Endothelial cell of umbilical vein (primary cell): ENCODE measurements at places on chromosomes 3 and 15. TPM values are rescaled to one million over a fixed set of nuclear protein-coding genes. Genes with fewer than 3 reads are reported as not detected.
A peak's percentile ranks its signal among the peaks of the same experiment; 100 is the strongest.

DNA sequence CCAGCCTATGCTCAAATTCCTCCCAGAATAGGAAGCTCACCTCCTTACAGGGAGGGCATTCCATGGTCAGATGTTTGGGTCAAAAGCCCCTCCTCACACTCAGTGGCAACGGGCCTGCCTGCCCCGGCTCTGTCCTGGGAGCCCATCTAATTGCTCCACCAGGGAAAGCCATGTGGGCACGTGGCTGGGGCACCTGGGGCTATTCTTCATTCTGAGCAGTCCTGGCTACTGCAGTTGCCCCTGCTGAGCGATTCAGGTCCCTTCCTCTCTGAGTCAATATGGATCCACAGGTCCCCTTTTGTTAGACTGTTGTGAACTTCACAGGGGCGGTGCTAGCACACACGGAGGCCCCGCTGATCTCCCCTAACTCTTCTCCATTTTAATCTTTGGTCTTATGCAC is 39.4 kb downstream of the TPRA1 start:
- DNase-seq, result no peak

GRCh38 chr3:138180375-138181029 is 5.8 kb upstream of the DBR1 start:
- peak; percentile 50 for DNase-seq

DNA sequence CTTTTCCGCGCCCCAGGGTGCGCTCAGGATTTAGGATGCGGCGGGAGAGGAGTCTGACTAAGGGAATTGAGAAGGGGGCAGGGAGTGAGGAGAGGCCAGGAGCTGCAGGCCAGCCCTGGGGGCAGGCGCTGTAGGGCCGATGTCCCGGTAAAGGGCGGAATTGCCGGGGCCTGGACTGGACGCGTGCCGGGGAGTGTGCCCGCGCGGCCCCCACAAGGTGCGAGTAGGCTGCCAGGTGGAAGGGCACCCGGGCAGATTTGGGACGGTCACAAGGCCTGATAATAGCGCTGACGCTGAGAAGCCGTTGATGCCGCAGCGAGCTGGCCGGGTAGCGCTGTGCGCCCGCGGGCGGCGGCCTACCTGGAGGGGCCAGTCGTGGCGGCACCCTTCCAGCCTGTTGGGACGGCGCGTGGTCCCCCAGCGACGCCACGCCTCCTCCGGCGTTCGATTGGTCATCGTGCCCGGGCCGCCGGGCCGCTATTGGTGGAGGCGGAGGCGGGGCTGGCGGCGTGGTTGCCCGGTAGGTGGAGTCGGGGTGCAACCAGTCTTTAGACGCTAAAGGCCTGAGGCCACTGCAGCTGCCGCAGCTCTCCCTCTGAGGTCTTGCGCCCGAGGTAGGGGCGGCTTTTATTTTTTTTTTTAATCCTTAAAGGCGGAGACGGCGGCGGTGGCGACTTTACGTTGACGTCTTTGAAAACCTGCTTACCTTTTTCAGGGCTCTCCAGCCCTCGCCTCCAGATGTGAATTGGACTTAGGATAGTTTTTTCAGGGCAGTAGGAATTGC is 903 bp downstream of the SLC25A38 start:
- DNase-seq, result peak; percentile 96

GRCh38 chr3:69142090-69142489 is 19.7 kb upstream of the LMOD3 start:
- no peak for DNase-seq

Gene RLBP1
- polyA plus RNA-seq, result not detected in 2 replicates
